ENCODE measurements at places on chromosomes 6 and 20.
A peak's percentile ranks its signal among the peaks of the same experiment; 100 is the strongest.

DNA sequence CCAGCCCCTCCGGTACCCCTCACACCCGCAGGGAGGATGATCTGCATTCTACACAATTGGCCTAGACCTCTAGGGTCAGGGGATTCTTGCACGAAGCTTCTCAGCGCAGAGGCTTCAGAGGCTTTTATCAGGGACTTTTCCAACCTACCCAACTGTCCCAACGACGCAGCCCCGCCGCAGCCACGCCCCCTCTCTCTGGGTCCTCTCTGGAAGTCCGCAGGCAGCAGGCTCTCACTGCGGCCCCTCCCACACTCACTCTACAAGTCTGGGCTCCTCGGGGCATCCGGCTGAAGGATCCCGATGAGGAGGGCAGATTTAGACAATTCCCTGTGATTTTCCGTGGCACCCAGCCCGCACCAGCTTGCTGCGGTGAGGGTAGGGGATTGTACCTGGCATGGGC, 227.7 kb upstream of the RNF24 start:
- DNase-seq = no peak

- DNase-seq = no peak
Measured at GRCh38 chr6:110325197-110325596, 33.0 kb downstream of the METTL24 start.

DNA sequence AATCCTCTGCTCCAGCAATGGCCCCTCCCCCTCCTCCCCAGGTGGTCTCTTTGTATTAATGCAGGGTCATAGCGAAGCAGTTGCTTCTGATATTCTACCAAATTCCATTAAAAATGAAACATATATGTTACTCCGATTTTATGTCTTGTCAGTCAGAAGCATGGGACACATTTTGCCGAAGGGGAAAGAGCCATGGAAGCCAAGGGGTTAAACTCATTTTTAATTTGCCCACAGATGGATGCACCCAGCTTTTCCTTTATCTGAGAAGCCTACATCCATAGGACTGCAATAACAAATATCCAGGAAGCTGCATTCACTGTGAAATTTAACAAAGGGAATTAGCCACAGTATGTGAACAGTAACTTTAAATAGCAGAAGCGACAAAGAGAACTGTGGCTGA, 688.2 kb downstream of the QKI start:
- no peak for DNase-seq

- no peak for DNase-seq
Measured at GRCh38 chr20:18511571-18511970, 3.8 kb downstream of the SEC23B start.

DNA sequence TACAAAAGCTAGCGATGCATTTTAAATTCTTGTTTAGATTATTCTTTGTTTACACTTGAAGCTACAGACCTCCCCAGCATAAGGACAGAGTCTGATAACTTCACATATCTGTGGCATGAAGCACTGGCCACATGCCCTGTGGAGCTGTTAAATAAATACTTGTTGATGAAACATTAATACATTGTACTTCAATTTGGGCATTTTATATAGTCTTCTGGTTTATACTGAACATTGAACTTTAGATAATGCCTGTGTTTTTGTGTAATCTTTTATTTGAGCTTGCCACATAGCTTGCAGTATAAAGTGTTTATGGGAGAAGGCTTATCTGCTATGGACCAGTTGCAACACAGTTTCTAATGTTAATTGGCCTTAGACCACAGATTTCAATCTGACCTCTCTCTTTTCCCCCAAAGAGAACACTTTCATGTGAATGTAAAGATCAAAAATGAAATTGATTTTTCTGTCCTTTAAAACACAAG, 48.2 kb downstream of the FRK start:
- DNase-seq = no peak

GRCh38 chr6:42049948-42050296, 402 bp upstream of the TAF8 start:
- no peak for DNase-seq

DNA sequence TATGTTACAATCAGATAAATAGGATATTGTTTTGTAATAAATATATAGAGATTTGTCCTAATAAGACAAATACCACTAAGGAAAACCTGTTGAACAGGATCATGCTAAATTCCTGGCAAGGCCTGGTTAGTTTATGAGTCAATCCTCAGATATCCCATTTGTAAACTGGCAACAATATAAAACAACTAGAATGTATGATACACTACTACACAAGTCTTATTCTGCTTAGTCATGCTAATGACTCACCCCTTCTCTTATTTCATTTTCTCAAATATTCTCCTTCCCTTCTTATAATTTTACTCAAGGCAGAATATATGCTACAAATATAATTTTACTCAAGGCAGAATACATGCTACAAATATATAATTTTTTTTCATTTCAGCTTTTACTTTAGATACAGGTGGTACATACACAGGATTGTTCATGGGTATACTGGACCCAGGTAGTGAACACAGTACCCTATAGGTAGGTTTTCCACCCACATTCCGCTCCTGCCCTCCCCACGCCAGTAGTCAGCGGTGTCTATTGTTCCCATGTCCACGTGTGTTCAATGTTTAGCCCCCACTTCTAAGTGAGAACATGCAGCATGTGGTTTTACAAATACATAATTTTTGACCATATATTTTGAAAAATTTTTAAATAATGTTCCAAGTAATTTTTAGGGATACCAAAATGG, 6.3 kb downstream of the OSER1 start:
- no peak for DNase-seq

- no peak for DNase-seq
Measured at GRCh38 chr6:73471686-73472290, 10.3 kb downstream of the MTO1 start.

DNA sequence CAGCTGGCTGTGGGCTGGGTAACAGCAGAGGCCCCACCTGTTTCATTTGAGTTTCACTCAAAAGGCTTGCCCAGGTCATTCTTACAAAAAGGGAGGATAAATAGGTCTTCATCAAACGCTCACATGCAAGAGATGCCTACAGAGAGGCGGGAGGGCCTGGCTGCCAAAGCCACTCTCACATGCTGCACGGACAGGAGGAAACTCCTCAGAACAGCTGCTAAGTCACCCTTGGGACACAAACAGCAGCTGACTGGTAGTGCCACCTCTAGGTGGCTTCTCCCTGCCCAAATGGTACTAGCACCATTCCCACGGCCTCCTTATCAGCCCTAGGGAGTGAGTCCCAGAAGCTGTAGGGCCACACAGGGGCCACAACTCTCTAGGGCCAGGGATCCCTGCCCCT, 23.8 kb downstream of the SLC22A23 start:
- DNase-seq = no peak

GRCh38 chr20:63322933-63323273, 29.9 kb downstream of the COL20A1 start:
- no peak for DNase-seq

GRCh38 chr6:107869871-107870270, 45.8 kb upstream of the SCML4 start:
- DNase-seq = no peak

DNA sequence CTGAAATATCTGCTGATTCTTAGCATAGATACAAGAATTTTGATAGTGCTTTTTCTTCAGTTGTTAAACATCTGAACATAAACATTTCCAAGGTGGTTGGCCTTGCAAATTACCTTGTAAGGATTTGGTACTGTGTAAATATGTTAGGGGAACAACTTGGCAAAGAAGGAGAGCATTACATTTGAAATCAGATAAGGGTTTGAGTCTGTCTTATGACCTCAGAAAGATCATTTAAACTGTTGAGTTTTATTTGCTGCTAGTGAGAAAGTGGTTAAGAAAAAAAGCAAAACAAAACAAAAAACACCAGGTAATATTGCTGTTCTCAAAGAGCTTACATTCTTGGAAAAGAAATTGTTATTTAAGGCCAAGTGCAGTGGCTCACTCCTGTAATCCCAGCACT, 56.5 kb downstream of the CD2AP start:
- no peak for DNase-seq

- no peak for DNase-seq
Measured at GRCh38 chr20:44849703-44850102, 35.8 kb upstream of the YWHAB start.

DNA sequence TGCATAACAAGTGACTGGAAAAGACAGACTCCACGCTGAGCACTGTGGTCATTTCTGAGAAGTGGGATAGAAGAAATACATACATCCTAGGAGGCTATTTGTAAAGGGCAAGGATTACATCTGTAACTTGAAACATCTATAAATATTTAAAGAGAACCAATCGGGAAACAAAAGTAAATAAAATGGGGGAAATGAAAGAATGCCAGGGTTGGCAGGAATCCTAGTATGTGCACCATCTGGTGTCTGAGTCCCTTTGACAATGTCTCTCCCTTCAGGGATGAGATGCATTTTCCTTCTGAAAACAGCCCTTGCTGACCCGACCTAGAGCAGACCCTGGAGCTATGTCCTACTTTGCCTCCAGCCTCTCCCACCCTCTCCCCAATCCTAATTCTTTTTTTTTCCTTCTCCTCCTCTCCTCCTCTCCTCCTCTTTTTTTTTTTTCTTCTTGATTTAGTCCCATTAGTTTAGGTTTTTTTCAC, 53.2 kb downstream of the VSTM2L start:
- no peak for DNase-seq

GRCh38 chr6:128276311-128276710, 244.1 kb downstream of the PTPRK start:
- no peak for DNase-seq

DNA sequence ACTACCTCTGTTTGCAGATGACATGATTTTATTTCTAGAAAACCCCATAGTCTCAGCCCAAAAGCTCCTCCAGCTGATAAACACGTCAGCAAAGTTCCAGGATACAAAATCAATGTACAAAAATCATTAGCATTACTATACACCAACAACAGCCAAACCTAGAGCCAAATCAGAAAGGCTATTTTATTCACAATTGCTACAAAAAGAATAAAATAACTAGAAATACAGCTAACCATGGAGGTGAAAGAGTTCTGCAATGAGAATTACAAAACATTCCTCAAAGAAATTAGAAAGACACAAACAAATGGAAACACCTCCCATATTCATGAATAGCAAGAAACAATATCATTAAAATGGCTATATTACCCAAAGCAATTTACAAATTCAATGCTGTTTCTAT, 65.6 kb upstream of the HTR1E start:
- no peak for DNase-seq

GRCh38 chr6:44387346-44388134, at the start of gene CDC5L:
CDC5L (plus strand) TSS chr6:44387706; CDS start chr6:44387824, 118 bp downstream.
- DNase-seq = peak; percentile 67

DNA sequence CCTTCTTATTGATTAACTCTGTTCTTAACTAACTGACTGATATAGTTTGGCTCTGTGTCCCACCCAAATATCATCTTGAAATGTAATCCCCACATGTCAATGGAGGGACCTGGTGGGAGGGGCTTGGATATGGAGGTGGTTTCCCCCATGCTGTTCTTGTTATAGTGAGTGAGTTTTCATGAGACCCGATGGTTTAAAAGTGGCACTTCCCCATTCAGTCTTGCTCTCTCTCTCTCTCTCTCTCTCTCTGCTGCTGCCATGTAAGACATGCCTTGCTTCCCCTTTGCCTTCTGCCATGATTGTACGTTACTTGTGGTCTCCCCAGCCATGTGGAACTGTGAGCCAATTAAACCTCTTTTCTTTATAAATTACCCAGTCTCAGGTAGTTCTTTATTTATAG, 81.8 kb upstream of the SPACA1 start:
- no peak for DNase-seq

DNA sequence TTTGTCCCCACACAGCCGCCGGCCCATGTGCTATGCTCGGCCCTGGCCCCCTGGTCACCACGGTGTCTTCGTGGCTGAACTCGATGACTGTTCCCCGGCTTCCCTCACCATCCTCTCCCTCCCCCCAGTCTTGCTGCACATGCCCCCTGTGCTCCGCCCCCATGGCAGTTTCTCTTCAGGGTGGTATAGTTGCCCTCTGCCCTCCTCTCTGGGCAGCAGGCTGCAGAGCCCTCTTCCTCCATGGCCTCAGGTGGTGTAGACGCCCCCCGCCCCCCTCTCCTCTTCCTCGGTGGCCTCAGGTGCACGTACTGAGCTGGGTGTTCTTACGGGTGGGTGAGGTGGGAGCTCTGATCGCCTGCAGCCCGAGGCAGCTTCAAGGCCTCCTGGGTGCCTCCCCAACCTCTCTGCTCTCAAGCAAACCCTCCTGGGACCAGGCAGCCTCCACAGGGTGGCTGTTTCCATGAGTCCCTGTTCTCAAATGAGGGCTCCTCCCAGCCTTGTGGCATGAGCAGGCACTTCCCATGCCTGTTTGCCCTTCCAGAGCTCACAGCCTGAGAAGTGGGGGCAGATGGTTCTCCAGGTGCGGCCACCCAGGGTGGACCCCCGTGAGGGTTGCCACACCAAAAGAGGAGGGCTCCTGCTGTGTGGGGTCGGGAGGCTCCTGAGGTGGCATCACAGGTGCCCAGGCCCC, 24.8 kb downstream of the COL20A1 start:
- DNase-seq = no peak

DNA sequence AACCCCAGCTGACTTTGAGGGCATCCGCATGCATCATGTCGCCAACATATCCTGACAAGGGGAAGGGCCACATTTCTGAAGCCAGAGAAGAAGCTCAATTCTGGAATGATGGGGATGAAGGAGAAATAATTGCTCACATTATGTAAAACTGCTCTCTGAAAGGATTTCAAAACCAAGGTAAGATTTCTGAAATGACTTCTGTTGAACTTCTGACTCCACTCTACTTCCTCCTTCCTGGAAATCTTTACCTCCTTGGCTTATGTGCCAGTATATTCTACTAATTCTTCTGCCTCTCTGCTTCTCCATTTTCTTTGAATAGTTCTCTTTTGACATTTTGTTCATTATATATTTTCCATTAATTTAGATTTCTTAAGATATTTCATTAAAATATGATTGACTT, 31.9 kb downstream of the HLA-DPB1 start:
- no peak for DNase-seq

DNA sequence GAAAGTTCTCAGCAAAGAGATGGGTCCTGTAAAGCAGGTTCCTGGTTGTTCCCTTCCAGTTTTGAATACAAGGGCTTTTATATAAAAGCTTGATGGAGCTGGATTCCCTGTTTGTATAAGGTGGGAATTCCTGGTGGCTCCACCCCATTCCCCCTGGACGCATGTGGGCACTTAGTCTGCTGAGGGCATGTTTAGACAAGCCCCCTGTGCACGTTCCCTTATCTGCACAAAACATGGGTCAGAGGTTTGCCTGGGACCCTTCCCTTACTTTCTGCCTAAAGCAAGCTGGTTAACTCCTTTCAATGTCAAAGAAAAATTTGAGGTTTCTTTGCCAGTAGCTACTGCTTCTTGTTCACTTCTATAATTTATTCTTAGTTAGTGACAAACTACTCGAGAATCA, 181.1 kb downstream of the BCKDHB start:
- DNase-seq = no peak
